Right ventricle myocardium inferior (tissue), 1 donor: ENCODE measurements at places on chromosomes 4 and X. TPM values are rescaled to one million over a fixed set of nuclear protein-coding genes. Genes with fewer than 3 reads are reported as not detected.

THAP6 gene
- 20.8 TPM for total RNA-seq

SOD3 gene
- total RNA-seq, result 63.4 TPM

SMPX gene
- 661 TPM for total RNA-seq

DMP1 gene
- total RNA-seq, result not detected

SSX3 gene
- total RNA-seq, result not detected

TSPYL2 gene
- total RNA-seq, result 34.1 TPM

OTC gene
- total RNA-seq, result not detected

AFF2 gene
- 0.22 TPM for total RNA-seq

ZNF827 gene
- total RNA-seq, result 11.9 TPM

COQ2 gene
- 27.3 TPM for total RNA-seq

CENPVL3 gene
- total RNA-seq, result not detected

TAB3 gene
- 12.4 TPM for total RNA-seq

DUSP9 gene
- total RNA-seq, result 0.19 TPM

VCX gene
- total RNA-seq, result not detected

CNKSR2 gene
- 0.95 TPM for total RNA-seq

KIF4A gene
- 0.84 TPM for total RNA-seq

RTL5 gene
- total RNA-seq, result 2.4 TPM

GPRASP3 gene
- total RNA-seq, result 7.0 TPM

FAM9C gene
- 0.38 TPM for total RNA-seq

MAGEB2 gene
- not detected for total RNA-seq

TMA16 gene
- 9.6 TPM for total RNA-seq

BEND4 gene
- total RNA-seq, result 0.05 TPM

TRAM1L1 gene
- 0.57 TPM for total RNA-seq

FGFR3 gene
- 1.8 TPM for total RNA-seq

MAGEE2 gene
- 0.16 TPM for total RNA-seq

NDP gene
- not detected for total RNA-seq

PTTG2 gene
- total RNA-seq, result 0.38 TPM

TLR6 gene
- total RNA-seq, result 1.5 TPM

HSD17B13 gene
- total RNA-seq, result 0.22 TPM

AMTN gene
- not detected for total RNA-seq

SPATA4 gene
- total RNA-seq, result not detected

NAA15 gene
- total RNA-seq, result 36.5 TPM

MYOZ2 gene
- total RNA-seq, result 748 TPM

CENPU gene
- total RNA-seq, result 1.8 TPM

SYTL4 gene
- total RNA-seq, result 2.2 TPM

SLC9B1 gene
- total RNA-seq, result 0.95 TPM

CLIC2 gene
- 17.0 TPM for total RNA-seq

PCGF3 gene
- 21.7 TPM for total RNA-seq

MAGEC2 gene
- total RNA-seq, result not detected

OPN1LW gene
- not detected for total RNA-seq

ODAPH gene
- not detected for total RNA-seq

VEGFC gene
- total RNA-seq, result 6.0 TPM

CXCL10 gene
- total RNA-seq, result not detected

VSIG4 gene
- 65.1 TPM for total RNA-seq

SRPX gene
- 63.8 TPM for total RNA-seq

PHEX gene
- 0.08 TPM for total RNA-seq

MGST2 gene
- total RNA-seq, result 101 TPM

NEXMIF gene
- total RNA-seq, result 0.22 TPM

SHISA3 gene
- 5.5 TPM for total RNA-seq

NWD2 gene
- total RNA-seq, result 0.08 TPM

TMSB15C gene
- 0.19 TPM for total RNA-seq

RNF212 gene
- total RNA-seq, result 1.7 TPM

CEP135 gene
- total RNA-seq, result 2.4 TPM

COPS4 gene
- total RNA-seq, result 50.4 TPM

SPANXN3 gene
- total RNA-seq, result not detected

SLC49A3 gene
- total RNA-seq, result 17.3 TPM
